ENCODE measurements at places on chromosomes 5 and 9. TPM values are rescaled to one million over a fixed set of nuclear protein-coding genes. Genes with fewer than 3 reads are reported as not detected.
A peak's percentile ranks its signal among the peaks of the same experiment; 100 is the strongest.

GRCh38 chr9:74463825-74464224, 33.3 kb upstream of the RORB start:
- H3K27me3 ChIP-seq = no peaks in the 10 kb centered on the region
- no peaks in the 10 kb centered on the region for H3K4me1 ChIP-seq
- no peaks in the 10 kb centered on the region for H3K36me3 ChIP-seq
- no peak overlapping the region for H3K27ac ChIP-seq
- DNase-seq = no peak

- H3K36me3 ChIP-seq = no peaks in the 10 kb centered on the region
- no peak overlapping the region for H3K4me3 ChIP-seq
- H3K4me1 ChIP-seq = no peaks in the 10 kb centered on the region
- no peak overlapping the region for H3K27ac ChIP-seq
- DNase-seq = no peak
- no peaks in the 10 kb centered on the region for H3K27me3 ChIP-seq
Observed at GRCh38 chr5:158549311-158549710, 550.4 kb downstream of the EBF1 start.

- H3K4me1 ChIP-seq = no peaks in the 10 kb centered on the region
- no peak overlapping the region for H3K27ac ChIP-seq
- H3K4me3 ChIP-seq = no peak overlapping the region
- no peak for DNase-seq
Observed at GRCh38 chr9:14788846-14789245, 66.3 kb upstream of the CER1 start.

GRCh38 chr9:71891557-71892189, 19.3 kb downstream of the ABHD17B start:
- no peak for DNase-seq
- no peaks in the 10 kb centered on the region for H3K36me3 ChIP-seq

DNA sequence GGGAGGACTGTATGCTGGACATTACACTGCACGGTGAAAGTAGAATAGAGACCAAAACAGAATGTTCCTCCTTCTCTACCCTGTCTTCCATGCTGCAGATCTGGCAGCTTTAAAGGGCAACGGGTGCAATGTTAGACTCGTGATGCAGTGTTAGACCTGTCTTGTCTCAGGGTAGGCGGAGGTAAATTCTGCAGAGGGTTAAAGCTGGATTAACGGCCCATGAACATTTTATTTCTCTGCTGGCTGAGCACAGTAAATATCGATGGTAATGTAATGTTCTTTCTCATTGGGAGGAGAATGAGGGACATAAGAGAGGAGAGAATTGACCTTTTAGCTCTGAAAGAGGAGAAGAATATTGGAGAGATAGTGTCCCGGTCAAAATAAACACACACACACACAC, 178.9 kb downstream of the NMUR2 start:
- H3K36me3 ChIP-seq = no peaks in the 10 kb centered on the region
- no peaks in the 10 kb centered on the region for H3K27me3 ChIP-seq
- no peaks in the 10 kb centered on the region for H3K4me1 ChIP-seq
- no peak for DNase-seq
- no peak overlapping the region for H3K27ac ChIP-seq
- H3K4me3 ChIP-seq = no peak overlapping the region

GRCh38 chr9:96071076-96071814, 195.8 kb downstream of the ERCC6L2 start:
- no peak overlapping the region for H3K27ac ChIP-seq
- H3K4me1 ChIP-seq = peaks cover 15% of the 10 kb centered on the region
- DNase-seq = no peak
- no peaks in the 10 kb centered on the region for H3K36me3 ChIP-seq
- no peak overlapping the region for H3K4me3 ChIP-seq

GRCh38 chr9:123769719-123770118, 160.2 kb downstream of the DENND1A start:
- no peaks in the 10 kb centered on the region for H3K4me1 ChIP-seq
- H3K27me3 ChIP-seq = no peaks in the 10 kb centered on the region
- no peaks in the 10 kb centered on the region for H3K36me3 ChIP-seq

DNA sequence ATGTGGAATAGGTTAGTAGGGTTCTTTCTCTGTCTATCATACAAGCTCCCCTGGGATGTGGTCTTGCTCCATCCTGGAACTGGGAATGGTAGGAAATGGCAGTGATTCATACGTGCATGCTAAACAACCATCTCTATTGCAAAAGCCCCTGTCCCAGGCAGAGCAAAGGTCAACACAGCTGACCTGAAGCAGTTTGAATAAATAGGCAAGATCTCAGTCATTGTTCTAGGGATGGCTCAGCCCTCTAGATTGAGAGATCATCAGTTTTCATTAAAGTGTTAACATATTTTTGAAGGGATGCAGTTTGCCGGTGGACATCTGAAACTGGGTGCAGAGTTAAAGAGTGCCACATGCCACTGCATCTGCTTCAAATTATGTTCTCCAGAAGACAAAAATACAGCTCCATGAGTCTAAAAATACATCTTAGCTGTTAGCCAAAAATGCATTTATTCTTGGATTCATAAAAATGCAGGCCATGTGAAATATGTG, 224.1 kb downstream of the ESM1 start:
- peaks cover 3% of the 10 kb centered on the region for H3K4me1 ChIP-seq
- no peak overlapping the region for H3K4me3 ChIP-seq
- H3K27me3 ChIP-seq = no peaks in the 10 kb centered on the region
- peak; percentile 70 for DNase-seq

DNA sequence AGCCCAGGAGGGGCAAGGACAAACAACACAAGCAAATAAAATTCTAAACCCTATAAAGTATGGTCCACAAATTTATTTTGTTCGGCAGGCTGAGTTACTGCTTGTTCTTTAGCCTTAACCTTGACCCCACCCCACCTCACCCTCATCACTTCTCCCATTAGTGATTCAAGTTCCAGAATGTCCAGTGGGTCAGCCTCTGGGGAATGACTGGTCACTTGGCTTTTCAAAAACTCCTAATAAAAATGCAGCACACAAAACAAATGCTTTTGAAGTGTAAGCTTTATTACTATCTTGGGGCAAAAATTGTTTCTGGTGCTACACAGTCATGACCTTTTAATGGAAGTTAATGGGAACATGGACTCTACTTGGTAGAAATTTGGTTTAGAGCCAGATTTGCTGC, 142.1 kb downstream of the MPDZ start:
- H3K4me1 ChIP-seq = peaks cover 7% of the 10 kb centered on the region
- no peaks in the 10 kb centered on the region for H3K36me3 ChIP-seq
- no peak overlapping the region for H3K4me3 ChIP-seq
- H3K27ac ChIP-seq = no peak overlapping the region
- no peak for DNase-seq

- no peaks in the 10 kb centered on the region for H3K27me3 ChIP-seq
- H3K4me3 ChIP-seq = no peak overlapping the region
- no peaks in the 10 kb centered on the region for H3K36me3 ChIP-seq
- no peak overlapping the region for H3K27ac ChIP-seq
- DNase-seq = no peak
- H3K4me1 ChIP-seq = peaks cover 16% of the 10 kb centered on the region
Observed at GRCh38 chr5:132392978-132393825, 23.7 kb downstream of the SLC22A5 start.

- H3K27ac ChIP-seq = peak overlapping the region; percentile 86
- peak overlapping the region; percentile 61 for H3K4me3 ChIP-seq
- no peaks in the 10 kb centered on the region for H3K36me3 ChIP-seq
- no peak for DNase-seq
Observed at GRCh38 chr5:134649163-134649835, 714 bp downstream of the SEC24A start.

TEX48 gene
- total RNA-seq = not detected

IFNA5 gene
- not detected for total RNA-seq

ALDH1B1 gene
- total RNA-seq = 24.3 TPM

Measured in ovary (tissue), 10 donors.